ENCODE measurements at places on chromosomes 2 and 18.

GRCh38 chr18:3500016-3500415 is 50.0 kb downstream of the TGIF1 start:
- no peak for DNase-seq

GRCh38 chr2:71995067-71995665 is 152.5 kb downstream of the CYP26B1 start:
- no peak for DNase-seq

- DNase-seq: no peak
Observed at GRCh38 chr2:9424447-9425164, 1.2 kb downstream of the CPSF3 start.

DNA sequence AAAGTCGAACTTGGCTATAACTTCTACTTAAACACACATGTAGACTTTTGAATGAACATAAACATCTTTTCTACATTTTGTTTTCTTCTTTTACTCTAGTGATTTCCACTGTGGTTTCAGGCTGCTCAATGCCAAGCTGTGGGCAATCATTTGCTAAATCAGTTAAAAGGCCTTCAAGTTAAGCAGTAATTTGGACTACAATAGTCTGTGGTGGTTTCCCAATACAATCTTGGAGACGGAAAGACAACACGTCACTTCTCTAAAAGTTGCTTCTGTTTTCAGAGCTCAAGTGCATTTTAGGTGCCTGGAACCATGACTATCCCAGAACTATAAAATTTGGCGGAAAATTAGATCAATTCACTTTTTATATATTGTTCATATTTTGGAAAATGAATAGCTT is 69.4 kb downstream of the TXNL1 start:
- no peak for DNase-seq

DNA sequence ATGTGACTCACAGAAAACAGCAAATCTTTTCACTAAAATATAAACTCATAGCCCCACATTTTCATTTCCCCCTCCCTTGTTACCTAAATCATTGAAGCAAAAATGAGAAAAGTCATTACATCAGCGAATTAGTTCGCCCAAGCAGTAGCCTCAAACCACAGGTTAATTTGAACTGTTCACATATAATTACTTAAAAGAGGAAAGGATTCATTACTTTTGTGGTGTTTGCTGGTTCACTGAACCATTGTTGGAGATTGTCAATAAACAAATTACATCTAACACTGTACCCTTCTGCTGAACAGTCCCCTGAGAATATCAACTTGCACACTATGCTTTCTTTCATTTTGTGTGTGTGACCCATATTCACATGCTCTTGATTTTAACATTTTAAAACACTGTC is 238.7 kb downstream of the ERBB4 start:
- DNase-seq: no peak

DNA sequence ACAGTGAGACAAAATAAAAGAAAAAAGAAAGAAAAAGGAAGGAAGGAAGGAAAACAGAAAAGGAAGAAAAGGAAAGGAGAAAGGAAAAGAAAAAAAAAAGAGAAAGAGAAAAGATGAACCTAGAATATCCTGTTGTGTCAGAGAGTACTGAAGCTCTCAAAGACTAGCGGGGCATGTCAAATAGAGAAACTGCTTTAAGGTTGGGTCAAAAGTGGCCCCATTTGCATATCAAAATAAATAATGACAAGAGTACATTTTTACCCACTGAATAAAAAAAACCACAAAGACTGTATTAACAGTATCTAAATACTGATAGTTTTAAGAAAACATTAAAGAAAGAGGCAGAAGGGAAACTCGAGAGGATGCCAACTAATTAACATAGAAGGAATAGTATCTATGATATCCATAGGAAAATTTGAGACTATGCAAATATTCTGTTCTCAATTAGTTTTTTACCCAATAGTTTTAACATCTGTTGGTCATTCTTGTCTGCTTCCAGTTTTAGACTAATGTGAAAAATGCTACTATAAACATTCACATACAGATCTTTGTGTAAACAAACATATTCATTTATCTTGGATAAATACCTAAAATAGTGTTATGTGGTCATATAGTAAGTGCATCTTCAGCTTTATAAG is 53.2 kb downstream of the SFXN5 start:
- DNase-seq: no peak

DNA sequence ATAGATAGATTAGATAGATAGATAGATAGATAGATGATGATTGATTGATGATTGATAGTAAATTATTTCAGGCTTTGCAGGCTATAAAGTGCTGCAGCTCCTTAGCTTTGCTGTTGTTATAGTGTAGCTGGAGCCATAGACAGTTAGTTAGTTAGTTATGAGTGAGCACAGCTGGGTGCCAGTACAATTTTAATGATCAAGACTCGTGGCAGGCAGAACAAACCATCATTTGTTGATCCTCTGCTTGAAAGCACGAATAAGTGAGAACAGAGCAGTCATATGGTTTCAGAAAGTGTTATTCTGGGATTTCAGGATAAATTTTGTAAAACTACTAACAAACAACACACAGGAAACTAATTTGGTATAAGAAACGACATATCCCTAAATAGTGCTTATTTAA is 53.9 kb downstream of the THOC1 start:
- no peak for DNase-seq

DNA sequence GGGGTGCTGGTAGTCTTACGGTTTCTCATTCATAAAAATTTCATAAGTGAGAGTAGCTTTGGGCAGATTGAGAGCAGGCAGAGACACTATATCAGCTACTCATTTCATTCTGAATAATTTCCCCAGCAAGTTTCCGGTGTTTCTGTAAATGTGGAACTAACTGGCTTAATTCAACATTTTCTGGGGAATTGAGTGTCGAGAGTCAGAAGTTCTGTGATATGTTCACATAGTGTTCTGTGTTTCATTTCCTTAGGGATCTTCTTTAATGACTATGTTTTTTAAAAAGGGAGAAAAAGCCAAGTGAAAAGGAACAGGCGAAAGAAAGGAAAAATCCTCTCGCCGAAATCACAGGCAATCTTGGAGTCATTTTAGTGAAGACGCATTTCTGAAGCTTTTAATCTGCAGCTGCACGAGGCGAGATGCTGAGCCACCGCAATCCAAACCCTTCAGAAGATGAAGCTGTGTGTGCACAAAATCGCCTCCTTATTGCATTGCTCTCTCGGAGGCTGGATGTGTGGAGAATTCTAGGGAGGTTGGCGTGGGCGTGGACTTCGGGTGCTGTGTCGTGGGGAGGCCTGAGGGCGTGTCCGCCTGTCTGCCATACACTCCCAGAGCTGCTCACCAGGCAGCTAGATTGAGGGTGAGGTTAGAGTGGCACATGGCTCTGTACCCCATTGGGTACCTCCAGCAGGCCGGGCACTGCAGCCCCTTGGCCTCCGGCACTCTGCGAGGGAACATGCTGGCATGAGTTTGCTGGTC is 38.4 kb upstream of the HDAC4 start:
- DNase-seq: no peak

DNA sequence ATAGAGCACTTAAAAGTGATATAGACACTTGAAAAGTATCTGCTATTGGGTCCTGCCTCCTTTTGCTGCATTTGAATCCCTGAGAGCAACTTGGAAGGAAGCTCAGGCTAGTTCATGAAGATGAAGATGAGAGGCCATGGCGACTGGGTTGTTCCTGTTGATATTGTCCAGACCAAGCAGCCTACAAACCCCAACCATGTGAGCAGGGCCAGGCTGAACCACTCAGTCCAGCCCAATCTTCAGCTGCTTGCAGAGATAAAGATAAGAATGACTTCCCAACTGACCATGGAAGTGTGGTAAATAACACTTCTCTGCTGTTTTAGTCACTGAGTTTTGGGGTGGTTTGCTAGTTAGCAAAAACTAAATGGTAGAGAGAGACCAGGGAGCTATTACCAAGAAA is 417.6 kb downstream of the SOX11 start:
- no peak for DNase-seq

DNA sequence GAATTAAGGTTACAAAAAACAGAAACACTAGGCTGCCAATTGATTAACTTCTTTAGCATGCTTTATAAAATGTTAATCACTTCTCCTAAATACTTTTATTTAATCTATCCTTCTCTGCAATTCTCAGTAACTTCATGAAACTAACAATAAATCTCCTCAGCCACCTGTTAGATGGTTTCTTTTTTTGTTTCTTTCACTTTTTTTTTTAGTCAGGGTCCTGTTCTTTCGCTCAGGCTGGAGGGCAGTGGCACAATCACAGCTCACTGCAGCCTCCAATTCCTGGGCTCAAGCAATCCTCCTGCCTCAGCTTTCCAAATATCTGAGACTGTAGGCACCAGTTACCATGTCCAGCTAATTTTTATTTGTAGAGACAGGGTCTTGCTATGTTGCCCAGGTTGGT is 213.4 kb upstream of the STK17B start:
- DNase-seq: no peak

DNA sequence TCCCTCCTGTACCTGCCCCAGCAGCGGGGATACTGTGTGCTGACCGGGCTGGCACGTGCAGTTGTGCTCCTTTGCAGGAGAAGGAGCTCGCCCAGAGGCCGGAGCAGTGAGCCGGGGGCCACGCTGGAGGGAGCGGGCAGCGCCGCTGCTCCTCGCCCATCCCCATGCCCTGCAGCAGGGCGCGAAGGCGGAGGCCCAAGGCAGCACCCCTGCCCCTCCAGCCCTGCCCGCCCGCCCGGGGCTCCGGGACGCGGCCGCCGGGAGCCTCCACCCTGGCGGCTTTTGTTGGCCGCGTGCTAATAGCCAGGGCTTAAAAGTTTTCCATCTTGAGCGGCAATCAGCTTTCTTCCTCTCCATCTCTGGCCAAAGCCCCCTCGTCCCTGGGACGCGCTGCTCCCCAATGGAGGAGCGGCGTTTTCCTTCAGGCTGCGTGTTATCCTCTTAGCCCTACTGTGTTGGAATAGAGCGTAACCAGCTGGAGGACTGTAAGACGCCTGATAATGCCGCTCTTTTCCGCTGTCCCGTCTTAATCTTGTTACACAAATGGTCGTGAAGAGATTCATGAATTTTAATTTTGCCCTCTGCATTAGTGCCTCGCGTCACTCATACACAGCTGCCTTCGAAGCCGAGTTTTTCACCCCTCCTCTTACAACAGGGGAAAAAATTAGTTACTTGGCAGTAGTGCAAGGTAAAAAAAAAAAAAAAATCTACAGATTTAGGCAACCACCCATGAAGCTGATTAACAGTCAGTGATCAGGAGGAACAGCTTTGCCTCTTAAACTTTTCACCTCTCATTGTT is 172.9 kb upstream of the SIX3 start:
- no peak for DNase-seq

- no peak for DNase-seq
Observed at GRCh38 chr2:236797411-236797810, 227.8 kb downstream of the ACKR3 start.

DNA sequence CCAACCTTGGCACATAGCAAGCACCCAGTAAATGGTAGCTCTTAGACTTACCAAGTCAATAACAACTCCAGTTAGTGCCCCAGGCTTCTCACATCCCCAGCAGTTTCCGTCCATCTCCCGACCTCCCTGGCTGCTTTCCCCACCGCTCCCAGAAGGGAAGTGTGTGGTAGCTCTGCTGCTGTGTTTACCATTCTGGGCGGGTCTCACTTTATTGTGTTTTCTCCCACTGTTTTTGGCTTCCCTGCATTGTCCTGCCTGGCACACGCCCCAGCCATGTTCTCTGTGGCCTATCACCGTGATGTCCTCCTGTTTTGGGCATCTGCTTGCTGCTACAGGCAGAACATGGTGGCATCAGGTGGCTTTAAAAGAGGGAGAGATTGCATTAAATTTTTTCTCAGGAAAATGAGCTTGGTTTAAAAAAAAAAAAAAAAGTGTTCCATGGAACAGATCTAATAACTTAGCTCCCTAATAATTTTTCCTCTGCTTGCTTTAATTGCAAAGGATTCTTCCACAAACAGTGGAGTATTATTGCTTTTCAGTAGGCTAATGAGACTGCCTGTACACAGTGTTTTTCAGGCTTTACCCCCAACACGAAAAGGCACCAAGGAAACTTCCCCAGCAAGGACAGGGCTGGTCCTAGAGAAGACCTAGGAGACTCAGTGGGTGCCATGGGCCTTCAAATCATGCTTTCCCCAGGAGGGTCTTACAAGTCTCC is 8.0 kb upstream of the COX7A2L start:
- no peak for DNase-seq

DNA sequence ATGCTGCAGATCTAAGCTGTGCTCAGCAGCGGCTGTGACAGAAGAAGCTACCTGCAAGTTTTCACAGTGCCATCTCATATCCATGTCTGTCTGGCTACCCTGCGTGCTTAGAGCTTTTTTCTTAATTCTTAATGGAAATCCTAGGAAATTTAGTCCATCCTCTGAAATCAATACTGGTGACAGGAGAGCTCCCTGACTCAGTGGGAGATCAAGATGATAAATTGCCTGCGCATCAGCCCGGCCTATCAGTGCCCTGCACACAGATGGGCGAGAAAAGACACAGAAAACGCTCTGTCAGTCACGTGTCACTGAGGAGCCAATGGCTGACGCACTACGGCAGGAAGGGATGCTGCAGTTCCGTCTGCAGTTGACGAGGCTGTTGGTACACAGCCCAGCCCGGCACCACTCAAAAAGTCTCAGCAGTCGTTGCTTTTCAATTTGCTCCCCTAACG is 819.6 kb upstream of the FSHR start:
- peak; percentile 54 for DNase-seq

GRCh38 chr2:113895301-113895700 is 5.4 kb downstream of the ACTR3 start:
- DNase-seq: no peak

DNA sequence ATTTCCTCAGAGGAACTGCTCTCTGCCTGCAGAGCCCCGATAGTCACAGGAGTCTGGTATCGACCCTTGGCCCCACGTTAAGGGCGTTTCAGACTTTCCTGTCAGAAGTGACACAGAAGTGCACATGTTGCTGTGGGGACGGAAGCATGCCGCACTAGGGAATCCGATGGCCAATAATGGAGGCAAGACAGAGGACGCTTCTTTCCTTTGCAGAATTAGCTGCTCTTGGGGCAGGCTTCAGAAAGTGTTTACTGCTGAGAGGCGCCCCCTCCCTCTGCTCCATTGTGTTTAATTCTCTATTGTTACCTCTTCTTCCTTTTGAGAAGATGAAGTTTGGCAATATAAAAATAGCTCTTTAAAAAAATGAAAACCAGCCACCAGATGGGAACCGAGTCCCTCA is 118.6 kb upstream of the EML6 start:
- DNase-seq: no peak

DNA sequence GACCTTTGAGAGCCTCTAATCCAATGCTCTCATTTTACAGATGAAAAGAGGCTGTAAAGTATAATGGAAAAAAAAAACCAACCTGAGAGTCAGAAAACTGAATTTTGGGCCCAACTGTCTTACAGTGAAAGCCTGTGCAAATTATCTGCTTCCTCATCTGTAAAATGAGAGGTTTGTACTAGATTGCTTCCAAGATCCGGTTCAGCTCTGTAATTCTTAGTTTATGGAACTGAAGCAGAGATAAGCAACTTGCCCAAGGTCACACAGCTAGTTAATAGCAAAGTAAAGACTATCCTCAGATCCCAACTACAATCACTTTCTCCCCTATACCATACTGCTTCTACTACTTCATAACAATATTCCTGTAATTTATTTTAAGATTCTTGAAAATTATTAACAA is 6.3 kb downstream of the TLK1 start:
- no peak for DNase-seq
